Amniotic stem cell (primary cell): ENCODE measurements at places on chromosomes 7 and 10.

- DNase-seq: no peak
These were observed 195.0 kb upstream of the PLXNA4 start for GRCh38 chr7:132771301-132771730.

GRCh38 chr7:19305698-19306097 lies 160.5 kb upstream of the FERD3L start:
- DNase-seq: no peak

GRCh38 chr10:26438534-26439341 lies 597 bp downstream of the APBB1IP start:
- DNase-seq: no peak

GRCh38 chr10:21702633-21703111 lies 168.6 kb downstream of the MLLT10 start:
- DNase-seq: no peak
